Stimulated activated CD8-positive, alpha-beta memory T cell treated with anti-CD3 and anti-CD28 coated beads, Interleukin-4, amount 100 ng/mL, for 4 hours (primary cell): ENCODE measurements at places on chromosomes 1 and 21.

DNA sequence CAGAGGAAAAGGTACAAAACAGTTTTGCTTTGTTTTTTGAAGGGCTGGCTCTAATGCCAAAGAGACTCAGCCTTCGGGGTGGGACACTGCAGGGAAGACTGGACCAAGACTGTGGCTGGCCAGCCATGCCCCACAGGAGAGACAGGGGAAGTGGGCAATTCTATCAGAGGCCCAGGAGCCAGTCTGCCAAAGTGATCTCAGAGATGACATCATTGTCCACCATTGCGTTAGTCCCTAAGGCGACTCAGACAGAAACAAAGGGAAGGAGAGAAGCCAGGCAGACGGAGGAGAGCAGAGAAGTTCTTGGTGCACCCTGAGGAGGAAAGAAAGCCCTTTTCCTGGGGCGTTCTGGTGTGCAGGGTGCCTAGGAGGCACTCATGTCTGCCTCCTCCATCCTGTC lies 26.4 kb downstream of the OPTC start:
- no peak for DNase-seq

- DNase-seq: no peak
These were observed 214.6 kb downstream of the GRIK1 start for GRCh38 chr21:29725025-29725736.

GRCh38 chr1:84702143-84702542 lies 11.9 kb upstream of the SSX2IP start:
- DNase-seq: no peak

- DNase-seq: no peak
These were observed 9.1 kb upstream of the RUNX3 start for GRCh38 chr1:24939040-24939674.

DNA sequence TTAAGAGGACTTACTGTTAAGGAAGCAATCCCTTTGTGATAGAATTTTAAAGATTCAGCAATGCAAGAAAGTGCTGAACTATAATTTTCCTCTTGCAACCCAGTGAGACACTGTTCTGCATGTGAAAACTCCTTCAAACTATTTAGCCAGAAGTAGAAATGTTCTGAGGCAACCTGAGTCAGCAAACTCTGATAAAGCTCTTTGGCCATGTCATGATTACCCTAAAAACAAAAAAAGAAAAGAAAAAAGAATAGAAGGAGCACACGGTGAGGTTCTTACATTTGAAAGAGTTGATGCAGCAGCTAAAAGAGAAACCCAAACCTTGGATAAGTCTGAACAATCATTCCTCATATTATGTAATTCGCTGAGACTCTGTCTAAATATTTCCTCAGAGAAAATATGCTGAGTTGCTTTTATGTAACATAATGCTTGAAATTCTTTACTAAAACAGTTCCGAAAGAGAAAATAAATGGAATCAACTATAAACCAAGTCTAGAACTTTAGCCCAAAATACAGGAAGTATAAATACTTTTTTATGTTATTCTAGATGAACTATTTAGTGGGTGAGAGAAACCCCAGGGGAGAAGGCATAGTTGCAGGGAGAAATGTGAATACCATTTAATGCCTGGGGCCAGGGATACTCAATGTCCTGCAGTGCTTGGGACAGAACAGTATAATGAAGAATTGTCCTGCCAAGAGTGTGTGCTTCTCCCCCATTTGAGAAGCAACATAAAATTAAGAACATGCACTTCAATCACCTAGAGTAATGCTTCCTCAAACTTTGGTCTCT lies 60.0 kb downstream of the INTS7 start:
- DNase-seq: no peak
